Mesothelial cell of epicardium (in vitro differentiated cells): ENCODE measurements at places on chromosomes 12 and 14.

DNA sequence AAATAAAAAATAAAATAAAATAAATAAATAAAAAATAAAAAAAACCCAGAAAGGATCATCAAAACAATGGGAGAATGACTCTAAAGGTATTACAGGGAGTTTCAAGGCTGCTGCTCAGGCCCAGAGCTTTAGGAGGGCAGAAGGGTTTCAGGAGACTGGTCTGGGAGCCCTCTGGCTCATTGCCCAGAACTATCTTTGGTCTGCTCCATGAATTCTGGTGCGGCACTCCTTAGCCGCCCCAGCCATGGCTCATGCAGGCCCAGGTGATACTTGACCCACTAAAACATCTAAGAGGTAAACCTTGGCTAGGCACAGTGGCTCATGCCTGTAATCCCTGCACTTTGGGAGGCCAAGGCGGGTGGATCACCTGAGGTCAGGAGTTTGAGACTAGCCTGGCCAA is 14.7 kb upstream of the TMED10 start:
- peaks cover 2% of the 10 kb centered on the region for H3K4me1 ChIP-seq
- no peak overlapping the region for H3K27ac ChIP-seq
- DNase-seq = no peak
- no peak overlapping the region for H3K4me3 ChIP-seq

- peak overlapping the region; percentile 98 for H3K27ac ChIP-seq
- H3K4me3 ChIP-seq = no peak overlapping the region
- no peaks in the 10 kb centered on the region for H3K36me3 ChIP-seq
- no peaks in the 10 kb centered on the region for H3K27me3 ChIP-seq
- H3K4me1 ChIP-seq = peaks cover 40% of the 10 kb centered on the region
These were observed 53.8 kb downstream of the VCPKMT start for GRCh38 chr14:50062438-50063085.

GRCh38 chr14:56754921-56755320 is 55.4 kb downstream of the OTX2 start:
- peaks cover 22% of the 10 kb centered on the region for H3K27me3 ChIP-seq
- H3K36me3 ChIP-seq = no peaks in the 10 kb centered on the region
- no peaks in the 10 kb centered on the region for H3K4me1 ChIP-seq

DNA sequence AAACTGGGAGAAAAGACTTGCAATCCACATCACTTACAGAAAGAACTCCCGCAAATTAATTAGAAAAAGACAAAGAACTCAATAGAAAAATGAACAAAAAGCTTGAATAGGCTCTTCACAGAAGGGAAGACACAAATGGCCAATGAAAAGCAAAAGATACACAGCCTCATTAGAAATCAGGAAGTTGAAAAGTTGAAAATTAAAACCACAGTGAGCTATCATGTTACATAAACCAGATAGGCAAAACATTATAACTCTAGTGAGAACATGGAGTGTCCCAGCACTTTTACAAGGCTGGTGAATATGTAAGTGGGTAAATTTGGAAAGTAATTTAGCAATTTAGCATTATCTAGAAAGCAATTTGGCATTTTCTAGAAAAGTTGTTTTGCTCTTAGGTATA is 158.4 kb upstream of the RASSF8 start:
- peaks cover 41% of the 10 kb centered on the region for H3K4me1 ChIP-seq
- no peak overlapping the region for H3K4me3 ChIP-seq
- H3K27ac ChIP-seq = peak overlapping the region; percentile 65
- H3K27me3 ChIP-seq = no peaks in the 10 kb centered on the region
- no peak for DNase-seq

GRCh38 chr12:8011331-8011730 is 21.2 kb upstream of the FOXJ2 start:
- DNase-seq = no peak
- H3K4me3 ChIP-seq = no peak overlapping the region
- peak overlapping the region; percentile 61 for H3K27ac ChIP-seq
- no peaks in the 10 kb centered on the region for H3K36me3 ChIP-seq
- peaks cover 4% of the 10 kb centered on the region for H3K4me1 ChIP-seq

GRCh38 chr14:50476134-50476533 is 56.2 kb downstream of the MAP4K5 start:
- no peak overlapping the region for H3K4me3 ChIP-seq
- no peak for DNase-seq
- H3K27me3 ChIP-seq = no peaks in the 10 kb centered on the region

- H3K4me1 ChIP-seq = peaks cover 29% of the 10 kb centered on the region
- DNase-seq = no peak
- H3K4me3 ChIP-seq = no peak overlapping the region
- peak overlapping the region; percentile 22 for H3K27ac ChIP-seq
- no peaks in the 10 kb centered on the region for H3K36me3 ChIP-seq
These were observed 37.0 kb upstream of the ITPR2 start for GRCh38 chr12:26869908-26870459.

DNA sequence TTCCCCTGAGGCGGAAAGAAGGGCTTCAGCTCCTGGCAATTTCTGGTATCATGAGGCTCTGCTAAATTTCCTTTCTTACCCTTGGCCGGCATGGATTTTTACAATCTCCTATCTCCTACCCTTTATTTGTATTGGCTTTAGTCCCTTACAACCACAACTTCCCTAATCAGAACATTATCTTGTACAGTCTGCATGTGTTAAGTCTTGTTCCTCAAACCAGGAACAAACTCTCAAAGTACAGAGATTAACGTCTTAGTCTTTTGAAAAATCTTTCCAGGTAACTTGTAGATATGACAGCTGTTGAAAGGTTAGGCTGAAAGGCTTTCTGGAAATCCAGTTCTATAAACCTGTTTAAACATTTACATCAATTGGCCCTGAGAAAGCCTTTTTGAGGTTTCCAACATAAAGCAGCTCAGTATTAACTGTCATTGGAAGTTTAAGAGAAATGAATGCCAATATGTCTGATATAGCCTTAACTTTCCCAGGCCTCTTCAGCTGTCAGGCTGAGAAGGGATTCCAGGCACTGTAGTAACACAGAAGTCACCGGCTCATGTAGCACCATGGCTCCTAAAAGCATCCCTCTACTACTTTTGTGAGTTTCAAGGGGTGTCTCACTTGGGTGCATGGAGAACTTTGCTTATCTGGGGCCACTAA is 360.5 kb downstream of the FUT8 start:
- no peaks in the 10 kb centered on the region for H3K36me3 ChIP-seq
- H3K4me1 ChIP-seq = no peaks in the 10 kb centered on the region
- H3K4me3 ChIP-seq = no peak overlapping the region
- H3K27ac ChIP-seq = no peak overlapping the region

DNA sequence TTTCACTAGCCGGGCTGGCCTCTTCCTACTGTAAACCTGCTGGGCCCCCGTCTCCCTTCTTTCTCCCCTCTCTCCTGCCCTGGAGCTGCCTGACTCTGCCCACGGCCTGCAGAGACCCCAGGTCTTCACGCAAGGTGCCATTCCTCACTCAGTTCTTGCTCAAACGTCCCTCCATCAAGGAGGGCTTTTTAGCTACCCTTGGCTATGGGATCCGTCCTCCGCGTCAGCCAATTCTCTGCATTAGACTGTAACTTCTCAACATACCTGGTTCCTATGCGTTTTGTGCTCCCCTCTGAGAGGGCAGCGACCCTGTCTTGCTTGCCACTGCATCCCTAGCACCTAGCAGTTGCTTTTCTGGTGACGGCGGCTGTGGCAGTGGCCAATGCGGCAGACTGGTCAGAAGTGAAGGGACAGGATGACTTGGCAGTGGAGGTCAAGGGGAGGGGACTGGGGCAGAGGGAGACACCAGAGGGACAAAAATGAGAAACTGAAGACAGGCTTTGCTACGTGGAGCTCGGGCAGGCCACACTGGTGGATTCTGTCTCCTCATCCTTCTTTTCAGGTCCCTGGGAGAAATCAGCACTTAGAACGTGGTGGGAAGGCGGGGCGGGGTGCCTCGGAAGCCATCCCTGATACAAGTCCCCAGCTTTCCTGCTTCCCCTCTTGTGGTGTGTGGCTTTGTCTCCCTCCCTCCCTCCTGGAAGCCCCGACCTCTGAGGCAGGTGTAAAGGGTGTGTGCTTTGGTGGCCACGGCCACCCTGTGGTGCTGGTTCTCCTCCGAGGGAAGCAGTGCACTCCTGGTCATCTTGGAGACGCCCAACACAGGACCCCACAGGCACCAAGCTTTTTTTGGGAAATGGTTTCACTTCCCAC is 1.8 kb downstream of the B3GNT4 start:
- peaks cover 47% of the 10 kb centered on the region for H3K27me3 ChIP-seq
- no peak for DNase-seq
- peak overlapping the region; percentile 63 for H3K4me3 ChIP-seq

GRCh38 chr14:99075061-99075460 is 196.9 kb downstream of the BCL11B start:
- H3K36me3 ChIP-seq = no peaks in the 10 kb centered on the region
- DNase-seq = no peak
- H3K27ac ChIP-seq = no peak overlapping the region
- H3K4me1 ChIP-seq = no peaks in the 10 kb centered on the region
- H3K27me3 ChIP-seq = peaks cover 7% of the 10 kb centered on the region

DNA sequence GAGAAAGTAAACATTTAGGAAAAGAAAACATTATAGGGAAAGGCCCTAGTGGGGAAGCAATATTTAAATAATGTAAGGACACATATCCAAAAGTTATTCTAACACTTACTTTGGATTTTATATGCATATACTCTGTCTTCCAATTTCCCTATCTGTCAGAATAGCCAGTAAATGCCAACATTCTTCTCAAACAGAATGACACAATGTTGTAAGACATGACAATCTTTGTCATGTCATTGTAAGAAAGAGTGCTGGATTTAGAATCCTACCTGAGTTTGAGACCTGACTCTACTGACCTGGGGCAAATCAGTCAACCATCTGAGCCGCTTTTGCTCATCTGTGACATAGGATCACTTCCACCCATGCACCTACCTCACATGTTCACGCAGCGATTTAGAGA is 198.3 kb downstream of the PHLDA1 start:
- no peak overlapping the region for H3K4me3 ChIP-seq
- H3K4me1 ChIP-seq = peaks cover 6% of the 10 kb centered on the region
- H3K27me3 ChIP-seq = no peaks in the 10 kb centered on the region
- no peak for DNase-seq
- no peaks in the 10 kb centered on the region for H3K36me3 ChIP-seq

GRCh38 chr12:89856431-89856830 is 147.8 kb upstream of the ATP2B1 start:
- DNase-seq = no peak
- H3K4me3 ChIP-seq = no peak overlapping the region
- H3K27me3 ChIP-seq = peaks cover 1% of the 10 kb centered on the region
- no peaks in the 10 kb centered on the region for H3K36me3 ChIP-seq

- no peak overlapping the region for H3K4me3 ChIP-seq
- H3K36me3 ChIP-seq = no peaks in the 10 kb centered on the region
- H3K4me1 ChIP-seq = peaks cover 11% of the 10 kb centered on the region
- H3K27me3 ChIP-seq = no peaks in the 10 kb centered on the region
- no peak for DNase-seq
- no peak overlapping the region for H3K27ac ChIP-seq
These were observed 99.6 kb upstream of the PDE3A start for GRCh38 chr12:20268771-20269170.

- H3K27me3 ChIP-seq = no peaks in the 10 kb centered on the region
- peaks cover 8% of the 10 kb centered on the region for H3K36me3 ChIP-seq
- DNase-seq = no peak
These were observed 11.6 kb downstream of the BTG1 start for GRCh38 chr12:92133795-92134637.

DNA sequence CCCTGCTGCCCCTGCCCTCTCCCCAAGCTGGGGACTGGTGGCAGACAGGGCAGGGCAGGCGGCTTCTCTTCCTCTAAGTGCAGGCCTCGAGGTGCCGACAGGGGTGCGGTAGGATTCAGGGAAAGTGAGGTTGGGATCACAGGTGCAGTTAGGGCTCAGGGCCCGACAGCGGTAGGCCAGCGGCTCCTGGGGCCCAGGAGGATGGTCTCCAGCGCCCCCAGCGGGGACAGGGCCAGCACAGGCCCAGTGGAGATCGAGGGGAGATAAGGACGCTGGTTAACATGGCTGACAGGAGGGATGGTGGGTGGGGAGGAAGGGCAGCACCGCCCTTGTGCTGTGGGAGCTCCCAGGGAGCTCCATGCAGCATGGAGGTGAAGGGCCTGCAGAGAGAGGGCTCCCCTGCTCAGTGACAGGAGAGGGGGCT is 935 bp upstream of the CRIP1 start:
- no peak for DNase-seq
- peaks cover 43% of the 10 kb centered on the region for H3K27me3 ChIP-seq
- no peaks in the 10 kb centered on the region for H3K36me3 ChIP-seq

- H3K4me1 ChIP-seq = no peaks in the 10 kb centered on the region
- peaks cover 60% of the 10 kb centered on the region for H3K27me3 ChIP-seq
- H3K27ac ChIP-seq = no peak overlapping the region
- no peak overlapping the region for H3K4me3 ChIP-seq
- no peak for DNase-seq
These were observed 15.2 kb downstream of the SLC8A3 start for GRCh38 chr14:70173569-70173968.

- no peak for DNase-seq
- H3K27me3 ChIP-seq = peaks cover 88% of the 10 kb centered on the region
- peaks cover 21% of the 10 kb centered on the region for H3K4me1 ChIP-seq
- H3K36me3 ChIP-seq = no peaks in the 10 kb centered on the region
- H3K4me3 ChIP-seq = no peak overlapping the region
These were observed 191.3 kb downstream of the AACS start for GRCh38 chr12:125256634-125256936.

DNA sequence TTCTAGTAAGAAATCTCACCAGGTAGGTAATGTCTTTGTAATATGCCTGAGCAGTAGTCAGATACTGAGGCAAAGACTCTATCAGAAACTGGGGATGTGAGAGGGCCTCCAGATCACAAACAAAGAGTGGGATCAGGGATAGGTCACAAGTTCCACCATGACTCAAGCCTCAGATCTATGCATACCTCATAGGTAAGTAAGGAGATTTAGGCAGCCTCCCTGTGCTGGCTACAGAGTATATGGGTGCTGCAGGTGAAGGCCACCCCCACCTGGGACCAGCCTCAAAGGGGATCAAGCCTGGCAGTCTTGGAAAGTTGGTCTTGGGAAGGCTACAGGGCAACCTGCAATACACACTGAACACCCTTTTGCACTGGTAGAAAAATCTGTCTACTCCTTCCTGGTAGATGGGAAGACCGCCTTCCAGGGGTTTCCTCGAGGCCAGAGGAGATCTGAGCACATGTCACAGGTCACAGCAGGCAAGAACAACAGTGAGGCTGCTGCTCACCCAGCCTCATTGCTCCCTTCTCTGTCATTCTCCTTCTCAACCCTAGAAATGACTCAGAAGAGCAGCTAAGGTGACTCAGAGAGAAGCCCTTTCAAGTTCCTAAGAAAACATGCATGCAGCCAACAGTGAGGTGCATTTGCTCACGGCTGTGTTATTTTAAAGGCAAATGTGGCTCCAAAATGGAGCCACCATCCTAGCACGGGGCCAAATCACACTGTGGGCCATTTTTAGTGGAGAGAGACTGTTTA is 143.4 kb upstream of the CDKN3 start:
- H3K27ac ChIP-seq = no peak overlapping the region
- H3K36me3 ChIP-seq = no peaks in the 10 kb centered on the region
- peaks cover 16% of the 10 kb centered on the region for H3K4me1 ChIP-seq
- no peaks in the 10 kb centered on the region for H3K27me3 ChIP-seq

GRCh38 chr12:108845696-108846095 is 11.7 kb downstream of the SSH1 start:
- no peaks in the 10 kb centered on the region for H3K27me3 ChIP-seq
- H3K4me3 ChIP-seq = no peak overlapping the region
- no peak overlapping the region for H3K27ac ChIP-seq
- peaks cover 49% of the 10 kb centered on the region for H3K36me3 ChIP-seq
- H3K4me1 ChIP-seq = peaks cover 6% of the 10 kb centered on the region
- no peak for DNase-seq
